ENCODE measurements at places on chromosomes 5 and 9.

DNA sequence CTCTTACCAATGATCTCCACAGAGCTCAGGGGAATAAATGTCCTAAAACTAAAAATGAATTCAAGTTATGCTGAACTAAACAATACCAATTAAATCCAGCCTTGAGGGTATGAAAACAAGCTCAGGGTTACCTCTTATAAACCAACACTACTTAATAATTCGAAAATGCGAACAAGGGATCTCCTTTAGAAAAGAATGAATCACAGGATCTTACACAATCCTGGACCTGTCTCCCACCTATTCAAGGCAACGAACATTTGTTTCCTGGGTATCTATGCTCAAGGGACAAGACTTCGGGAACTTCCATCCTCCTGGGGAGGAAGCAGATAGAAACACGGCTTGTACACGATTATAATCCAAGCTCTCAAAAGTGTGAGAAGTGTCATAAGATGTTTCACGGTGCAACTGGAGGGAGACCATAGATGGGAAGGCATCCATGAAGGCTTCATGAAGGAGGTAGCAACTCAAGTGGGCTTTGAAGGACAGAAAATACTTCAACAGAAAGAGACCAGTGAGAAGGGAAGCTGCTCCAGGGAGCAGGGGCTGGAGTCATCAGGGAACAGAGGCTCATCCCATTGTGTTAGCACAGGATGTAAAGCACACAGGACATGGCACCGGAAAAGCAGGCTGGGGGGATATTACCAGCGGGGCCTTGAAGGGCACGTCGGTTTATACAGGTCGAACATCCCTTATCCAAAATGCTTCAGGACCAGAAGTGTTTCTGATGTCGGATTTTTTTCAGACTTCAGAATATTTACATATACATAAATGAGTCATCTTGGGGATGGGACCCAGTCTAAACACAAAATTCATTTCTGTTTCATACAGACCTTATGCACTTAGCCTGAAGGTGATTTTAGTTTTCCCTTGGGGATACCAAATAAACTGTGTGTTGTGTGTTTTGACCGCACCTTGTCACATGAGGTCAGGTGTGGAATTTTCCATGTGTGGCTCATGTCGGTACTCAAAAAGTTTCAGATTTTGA, 87.4 kb downstream of the TLE1 start:
- no peak for DNase-seq

DNA sequence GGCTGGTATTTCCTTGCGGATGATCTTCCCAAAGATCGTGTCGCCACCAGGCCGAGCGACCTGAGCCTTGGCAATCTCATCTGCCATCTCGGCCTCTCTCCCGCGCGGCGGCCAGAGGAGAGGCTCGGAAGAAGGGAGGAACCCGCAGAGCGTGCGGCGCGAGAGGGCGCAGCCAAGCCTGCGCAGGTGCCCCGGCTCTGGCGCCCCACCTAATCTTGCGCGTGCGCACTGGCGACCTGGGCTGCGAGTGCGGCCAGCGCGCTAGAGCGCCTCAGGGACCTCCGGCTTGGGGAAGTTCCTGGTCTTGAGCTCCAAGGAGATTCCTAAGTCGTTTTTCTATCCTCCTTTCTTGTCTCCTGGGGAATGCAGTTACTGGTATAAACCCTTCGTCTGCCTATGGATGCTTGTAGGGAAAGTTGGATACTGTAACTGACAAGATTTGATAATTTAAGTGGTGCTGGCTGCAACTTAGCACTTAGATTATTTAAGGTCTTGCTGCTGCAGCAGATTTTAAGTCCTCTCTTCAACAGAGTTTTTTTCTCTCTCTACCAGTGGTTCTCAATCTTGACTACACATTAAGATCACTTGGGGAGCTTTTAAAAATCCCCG, at the start of gene HINT1:
Gene HINT1, minus strand, starts transcription at position 138 of the 609 bp plus-strand sequence. Its CDS starts 51 bp downstream, at position 87.
- DNase-seq, result peak; percentile 53

DNA sequence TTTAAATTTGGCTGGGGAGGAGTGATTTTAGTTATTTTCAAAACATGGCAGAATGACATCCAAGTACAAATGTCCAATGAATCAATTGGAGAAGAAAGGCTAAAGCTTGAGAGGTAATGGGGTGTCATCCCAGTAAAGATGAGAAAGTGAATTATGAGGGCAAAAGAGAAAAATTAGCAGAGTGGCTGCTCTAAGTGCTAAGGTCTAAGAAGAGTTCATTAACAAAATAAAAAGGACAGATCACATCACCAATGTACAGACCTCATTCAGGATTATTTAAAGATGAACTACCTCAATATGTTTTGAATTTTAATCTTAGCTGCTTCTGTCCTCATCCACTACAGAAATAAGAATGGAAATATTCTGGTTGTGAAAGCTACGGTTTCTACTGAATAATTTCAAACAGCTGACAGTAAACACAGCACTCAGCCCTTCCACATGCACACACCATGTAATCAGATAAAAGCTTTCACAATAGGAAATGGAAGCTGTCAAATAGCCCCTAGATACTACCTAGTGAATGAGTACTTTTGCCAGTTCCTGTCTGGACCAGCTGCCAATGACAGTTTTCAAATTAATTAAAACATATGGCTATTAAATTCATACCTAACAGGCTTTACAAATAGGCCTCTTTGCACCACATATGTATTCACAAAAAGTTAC, 171.5 kb downstream of the SSBP2 start:
- no peak for DNase-seq

DNA sequence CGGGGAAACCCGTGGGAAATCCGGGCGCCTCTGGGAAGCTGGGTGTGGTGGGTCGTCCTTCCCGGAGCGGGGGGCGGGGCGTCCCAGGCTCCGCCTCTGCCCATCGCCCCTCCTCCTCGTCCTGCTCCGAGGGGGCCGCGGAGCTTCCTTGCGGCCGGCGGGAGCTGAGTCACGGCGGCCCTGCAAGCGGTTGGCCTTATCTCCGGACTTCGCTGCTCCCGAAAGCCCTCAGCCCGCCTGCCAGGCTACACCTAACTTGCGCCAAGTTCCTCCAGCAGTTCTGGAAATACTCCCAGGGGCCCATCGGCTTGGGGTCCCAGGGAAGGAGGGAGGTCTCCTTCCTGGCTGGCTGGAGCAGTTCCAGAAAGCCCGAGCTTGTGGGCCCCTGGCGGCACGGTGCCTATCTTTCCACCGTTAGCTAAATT, 54.1 kb upstream of the CDKN2AIPNL start:
- DNase-seq, result no peak

DNA sequence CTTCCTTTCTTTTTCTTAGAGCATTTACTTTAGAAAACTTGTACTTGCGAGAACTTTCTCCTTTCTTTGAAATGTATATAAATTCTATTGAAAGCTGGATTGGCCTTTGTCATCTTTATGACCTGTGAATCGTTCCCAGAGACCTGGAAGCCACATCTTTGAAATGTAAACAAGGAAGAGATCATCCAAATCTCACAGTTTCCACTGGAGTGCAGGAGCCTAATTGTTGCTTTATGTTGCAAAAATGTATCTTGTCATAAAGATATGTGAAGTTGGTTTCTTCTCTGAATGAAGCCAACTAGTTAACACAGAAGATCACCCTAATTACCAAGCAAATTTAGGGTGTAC, 1101.8 kb downstream of the TAF11L14 start:
- no peak for DNase-seq

DNA sequence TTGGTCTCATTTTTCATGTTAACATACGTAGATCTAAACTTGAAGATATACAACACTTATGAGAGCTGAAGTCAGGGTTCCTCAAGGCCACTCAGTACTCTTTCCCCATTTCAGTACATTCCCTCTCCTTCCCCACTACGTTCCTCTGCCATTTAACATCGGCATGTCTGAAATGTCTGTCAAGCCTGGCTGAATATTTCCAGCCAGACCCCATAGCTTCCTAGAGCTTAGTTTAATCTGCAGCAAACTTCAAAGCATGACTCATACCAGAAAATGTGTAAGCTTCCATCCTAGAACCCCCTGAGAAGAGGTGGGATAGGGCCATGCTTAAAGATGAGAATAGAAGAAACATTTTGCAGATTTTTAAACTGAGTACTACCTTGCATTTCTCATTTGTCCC, 6.2 kb downstream of the GZMA start:
- no peak for DNase-seq

- DNase-seq, result no peak
Observed at GRCh38 chr9:87595610-87596009, 97.9 kb downstream of the DAPK1 start.

DNA sequence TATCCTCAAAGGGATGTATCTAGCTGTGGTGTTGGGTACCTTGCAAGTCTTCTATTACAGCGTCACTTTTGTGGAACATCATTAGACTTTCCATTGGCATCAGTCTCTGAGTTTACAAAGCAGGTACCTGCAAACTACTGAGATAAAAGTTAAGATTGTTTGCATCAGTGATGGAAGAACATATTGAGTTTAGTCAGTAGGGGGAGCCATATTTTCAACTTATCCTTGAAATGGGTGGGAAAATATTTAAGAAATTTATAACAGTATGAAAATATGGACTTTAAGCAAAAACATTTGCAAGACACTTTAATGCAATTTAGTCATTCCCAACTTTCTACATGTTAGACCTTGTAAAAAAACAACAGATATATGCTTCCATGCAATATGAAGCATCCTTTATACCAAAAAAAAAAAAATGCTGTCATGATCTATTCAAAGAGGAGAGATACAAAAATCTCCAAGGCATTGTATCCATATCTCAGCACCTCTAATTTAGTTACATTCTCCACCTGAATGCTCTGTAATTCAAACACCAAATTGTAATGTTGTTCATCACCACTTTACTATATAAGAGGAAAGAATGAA, 98.6 kb upstream of the ADAMTS19 start:
- DNase-seq, result no peak

DNA sequence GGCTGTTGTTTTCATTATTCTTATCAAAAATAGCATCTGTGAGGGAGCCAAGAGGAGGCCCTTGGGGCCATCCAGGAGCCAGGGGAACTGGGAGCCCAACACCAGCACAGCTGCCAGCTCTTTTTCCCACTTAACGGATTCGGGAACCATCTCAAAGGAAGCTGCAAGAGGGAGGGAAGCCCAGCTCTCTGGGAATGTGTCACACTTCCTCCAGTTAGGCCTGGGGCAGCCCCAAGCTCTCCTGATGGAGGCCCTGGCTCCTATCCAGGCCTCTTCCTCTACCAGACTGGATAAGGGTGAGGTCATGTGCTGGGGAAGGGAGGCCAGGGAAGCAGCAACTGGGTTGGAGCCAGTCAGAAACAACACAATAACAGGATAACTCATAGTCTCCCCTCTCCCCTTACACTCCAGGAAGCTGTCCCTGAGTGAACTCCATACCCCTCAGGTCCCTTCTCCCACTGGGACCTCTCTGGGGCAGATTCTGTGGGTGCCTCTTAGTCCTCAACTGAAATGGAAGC, 12.7 kb downstream of the CSF2 start:
- no peak for DNase-seq

- DNase-seq, result peak; percentile 7
Observed at GRCh38 chr9:110640736-110641135, 27.9 kb upstream of the MUSK start.

- DNase-seq, result no peak
Observed at GRCh38 chr5:109299557-109299956, 110.2 kb downstream of the PJA2 start.
